ENCODE measurements at places on chromosomes 2 and 18.

GRCh38 chr2:150133623-150134022 lies 353.8 kb downstream of the RND3 start:
- peak; percentile 25 for DNase-seq

DNA sequence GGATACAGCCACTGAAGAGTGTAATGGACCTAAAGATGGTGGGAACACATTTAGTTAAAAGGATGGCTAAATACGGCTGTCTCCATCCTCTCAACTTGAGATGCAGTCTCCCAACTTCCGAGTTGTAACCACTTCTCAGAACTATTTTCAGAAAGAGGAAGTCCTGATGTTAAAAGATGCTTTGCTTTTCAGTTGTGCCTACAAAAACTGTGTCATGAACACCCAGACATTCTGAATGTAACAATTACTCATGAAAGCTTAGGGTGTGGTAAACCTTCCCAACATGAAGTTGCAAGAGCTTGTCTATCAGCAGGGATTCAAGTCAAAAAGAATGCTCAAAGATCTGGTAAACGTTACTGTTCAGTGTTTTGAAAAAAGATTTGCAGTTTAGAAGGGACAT lies 147.9 kb downstream of the DOCK10 start:
- peak; percentile 79 for DNase-seq

DNA sequence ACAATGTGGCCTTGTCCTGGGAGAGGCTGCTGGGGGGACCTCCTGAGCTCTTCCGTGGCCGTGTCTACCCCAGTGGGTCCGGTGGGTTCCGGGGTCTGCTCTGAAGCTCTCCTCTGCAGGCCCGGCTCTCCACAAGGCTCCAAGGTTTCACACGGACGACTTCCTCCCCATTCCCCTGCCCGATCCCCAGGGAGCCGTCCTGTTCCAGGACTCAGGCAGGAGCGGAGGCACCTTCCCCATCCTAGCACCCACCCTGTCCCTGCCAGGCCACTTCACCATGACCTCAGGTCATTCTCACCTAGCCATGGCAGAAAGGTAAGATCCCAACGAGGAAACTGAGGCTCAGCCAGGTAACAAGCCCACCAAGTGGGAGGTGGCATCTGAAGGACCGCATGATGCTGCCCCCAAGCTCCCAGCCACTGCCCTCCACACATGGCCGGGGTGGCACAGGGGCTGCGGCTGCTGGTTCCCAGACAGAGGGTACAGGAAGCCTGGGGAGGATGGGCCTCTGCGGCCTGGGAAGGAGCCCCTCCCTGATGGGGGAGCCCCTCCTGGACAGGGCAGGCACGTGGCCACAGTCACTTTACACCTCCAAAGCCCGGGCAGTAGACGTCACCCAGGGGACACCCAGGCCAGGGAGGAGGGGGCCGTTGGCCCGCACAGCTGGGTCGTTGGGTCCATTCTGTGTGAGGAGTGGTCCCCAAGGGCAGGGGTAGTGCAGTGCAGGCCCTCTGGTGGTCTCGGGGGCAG lies 274.0 kb downstream of the NDUFA10 start:
- DNase-seq = no peak

GRCh38 chr18:23596183-23596582 lies 9.9 kb upstream of the NPC1 start:
- DNase-seq = no peak

DNA sequence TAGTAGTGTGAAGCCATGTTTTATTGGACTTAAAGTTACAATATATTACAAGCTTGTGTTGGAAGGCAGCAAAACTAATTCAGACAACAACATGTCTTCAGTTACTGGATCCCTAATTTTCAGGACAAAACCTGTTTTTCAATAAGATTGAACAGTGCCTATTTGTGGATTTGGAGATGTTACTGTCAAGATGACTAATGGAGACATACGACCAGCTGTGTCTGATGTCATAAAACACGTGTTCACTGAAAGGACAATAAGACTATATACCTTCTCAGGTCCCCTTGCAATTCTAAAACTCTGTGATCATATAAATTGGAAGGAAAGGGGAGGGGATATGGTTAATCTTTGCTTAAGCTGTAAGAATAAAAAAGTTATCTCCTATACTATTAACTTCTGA lies 21.7 kb downstream of the METTL21A start:
- DNase-seq = no peak

GRCh38 chr2:239826786-239827522 lies 198.2 kb downstream of the NDUFA10 start:
- DNase-seq = no peak

GRCh38 chr2:10934308-10934978 lies 22.7 kb downstream of the KCNF1 start:
- no peak for DNase-seq

- DNase-seq = no peak
These were observed 15.8 kb downstream of the CROCC2 start for GRCh38 chr2:240921995-240922244.

DNA sequence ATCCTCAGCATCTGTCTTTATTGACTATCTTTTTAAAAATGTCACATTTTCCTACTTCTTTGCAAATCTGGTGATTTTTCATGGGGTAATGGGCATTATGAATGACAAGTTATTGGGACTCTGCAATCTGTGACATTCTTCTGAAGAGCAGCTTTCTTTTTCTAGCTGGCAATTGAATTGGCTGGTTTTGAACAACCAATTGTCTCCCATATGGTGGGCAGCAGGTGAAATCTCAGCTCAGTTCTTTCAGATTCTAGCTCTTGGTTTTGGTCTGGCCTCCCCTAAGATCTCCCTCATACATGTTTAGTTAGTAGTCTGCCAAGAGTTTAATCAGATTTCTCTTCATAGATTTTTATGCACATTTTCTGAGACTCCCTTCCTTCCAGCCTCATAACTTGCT lies 107.9 kb upstream of the EPB41L3 start:
- no peak for DNase-seq

GRCh38 chr2:4047961-4048891 lies 344.9 kb downstream of the DCDC2C start:
- peak; percentile 82 for DNase-seq

DNA sequence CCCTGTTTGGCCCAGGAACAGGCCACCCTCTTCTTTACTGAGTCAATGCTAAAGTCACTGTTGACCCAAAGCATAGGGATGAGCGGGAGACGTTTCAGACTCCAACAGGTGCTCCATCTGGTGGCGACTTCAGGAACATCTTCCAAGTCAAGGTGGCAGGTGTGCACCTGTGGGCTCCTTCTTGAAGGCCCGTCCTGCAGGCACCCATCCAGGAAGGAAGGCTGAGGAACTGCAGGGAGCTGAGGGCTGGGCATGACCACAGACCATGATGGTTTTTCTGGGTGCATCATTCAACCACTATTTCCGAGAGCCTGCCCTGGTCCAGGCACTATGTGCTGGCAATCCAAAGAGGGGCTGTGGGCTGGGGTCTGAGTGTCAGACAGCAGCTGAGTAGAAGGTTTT lies 142.8 kb downstream of the NDUFA10 start:
- no peak for DNase-seq

- peak; percentile 46 for DNase-seq
These were observed 21.8 kb upstream of the RPIA start for GRCh38 chr2:88669482-88670214.

- DNase-seq = no peak
These were observed 83.0 kb downstream of the COLEC12 start for GRCh38 chr18:417495-417894.

GRCh38 chr2:169073211-169073962 lies 4.0 kb downstream of the DHRS9 start:
- DNase-seq = peak; percentile 29

GRCh38 chr18:2326999-2327398 lies 244.3 kb downstream of the METTL4 start:
- DNase-seq = no peak

DNA sequence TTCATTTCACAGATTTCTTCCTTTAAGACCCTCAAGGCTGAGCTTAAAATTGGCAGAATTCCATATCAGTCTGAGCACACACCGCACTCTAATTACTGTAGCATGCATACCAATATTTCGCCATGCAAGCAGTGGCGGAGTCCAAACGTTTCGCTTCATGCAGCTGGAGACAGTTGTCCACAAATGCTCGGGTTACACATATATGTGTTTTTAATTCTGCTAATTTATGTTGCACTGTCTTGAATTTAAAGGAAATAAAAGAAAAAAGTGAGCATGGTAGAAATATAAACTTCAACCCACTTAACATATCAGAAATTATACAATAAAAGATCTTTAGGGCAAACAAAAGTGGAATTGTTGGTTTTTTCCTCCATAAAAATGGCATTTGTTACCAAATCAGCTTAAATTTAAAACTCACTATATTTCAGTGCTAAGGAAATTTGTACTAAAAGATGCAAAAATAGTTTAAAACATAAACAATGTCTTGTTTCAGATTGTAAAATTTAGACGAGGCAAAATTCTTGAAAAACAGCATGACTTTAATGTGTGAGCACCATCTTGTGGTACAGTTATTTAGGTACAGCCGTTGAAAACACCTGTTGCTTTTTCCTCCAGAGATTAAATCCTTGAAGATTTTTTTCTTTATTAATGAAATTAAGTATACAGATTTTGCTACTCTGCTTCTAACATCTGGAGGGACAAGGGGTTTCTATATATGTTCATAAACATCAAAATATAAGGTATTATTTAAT lies 24.1 kb upstream of the KANSL1L start:
- DNase-seq = peak; percentile 10

DNA sequence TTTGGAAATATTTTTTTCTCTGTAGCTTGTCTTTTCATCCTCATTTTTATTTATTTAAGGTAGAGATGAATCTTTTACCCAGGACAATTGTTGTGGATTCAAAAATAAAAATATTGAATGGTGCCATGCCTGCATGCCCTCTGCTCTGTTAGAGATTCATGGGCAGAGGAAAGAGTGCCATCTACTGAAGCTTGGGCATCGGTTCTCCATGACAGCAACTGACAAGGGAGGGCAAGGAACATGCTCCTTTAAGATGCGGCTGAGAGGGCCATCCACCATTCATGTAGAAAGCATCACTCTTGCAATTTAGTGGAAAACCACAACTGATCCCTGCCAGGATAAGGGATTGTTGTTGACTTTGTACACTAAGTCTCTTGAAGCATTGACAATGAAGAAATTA lies 79.9 kb downstream of the PARD3B start:
- no peak for DNase-seq

GRCh38 chr2:9758741-9759140 lies 84.5 kb upstream of the TAF1B start:
- no peak for DNase-seq

GRCh38 chr2:120223034-120223912 lies at the start of gene TMEM185B:
Gene TMEM185B (minus strand): TSS chr2:120223400. CDS start chr2:120222976, 424 bp downstream.
- DNase-seq = peak; percentile 72

GRCh38 chr2:128308284-128308731 lies 10.4 kb downstream of the HS6ST1 start:
- DNase-seq = no peak

DNA sequence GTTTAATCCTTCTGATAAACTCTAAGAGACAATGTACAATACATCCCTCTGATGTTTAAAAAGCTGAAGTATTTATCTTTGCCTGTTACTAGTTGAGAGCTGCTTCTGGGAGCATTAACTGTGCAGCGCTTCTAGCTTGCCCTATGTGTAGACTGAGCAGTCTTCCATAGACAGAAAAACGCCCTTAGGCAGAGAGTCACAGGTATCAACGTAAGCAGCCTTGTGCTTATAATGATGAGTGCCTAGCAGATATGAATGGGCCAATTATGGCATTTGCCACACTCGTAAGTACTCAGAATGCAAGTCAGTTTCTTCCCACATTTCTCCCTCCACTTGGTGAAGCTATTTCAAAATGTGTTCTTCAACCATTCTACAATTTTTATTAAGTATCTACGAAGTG lies 731.1 kb upstream of the SLC8A1 start:
- DNase-seq = no peak

- DNase-seq = no peak
These were observed 27.5 kb downstream of the ZNF892 start for GRCh38 chr2:95234816-95235215.

GRCh38 chr2:133374781-133375180 lies 193.5 kb downstream of the NCKAP5 start:
- DNase-seq = no peak

- DNase-seq = peak; percentile 92
These were observed 102.3 kb upstream of the SMAD7 start for GRCh38 chr18:49052891-49053644.

- no peak for DNase-seq
These were observed at the start of gene SH3BP4 for GRCh38 chr2:234951664-234952269. Gene SH3BP4 (plus strand): TSS chr2:234952017. CDS start chr2:235035003, 82,986 bp downstream.

GRCh38 chr2:158966312-158966711 lies 2.1 kb upstream of the TANC1 start:
- no peak for DNase-seq

DNA sequence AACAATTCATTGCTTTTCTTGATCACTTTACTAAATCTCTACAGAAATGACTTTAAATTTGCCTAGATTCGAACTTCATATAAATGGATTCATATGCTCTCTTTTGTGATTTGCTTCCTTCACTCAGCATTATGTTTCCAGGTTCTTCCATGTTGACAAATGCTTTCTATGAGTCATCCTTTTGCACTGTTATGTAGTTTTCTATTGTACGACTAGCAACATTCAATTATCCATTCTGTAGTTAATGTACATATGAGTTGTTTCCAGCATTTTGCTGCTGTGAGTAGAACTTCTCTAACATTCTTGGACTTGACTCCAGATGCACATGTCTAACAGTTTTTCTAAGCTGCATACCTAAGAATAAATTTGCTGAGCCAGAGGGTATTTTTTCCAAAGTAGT lies 66.5 kb upstream of the NEUROD1 start:
- DNase-seq = no peak

- DNase-seq = no peak
These were observed 429.9 kb downstream of the NR4A2 start for GRCh38 chr2:155902635-155903034.

- DNase-seq = no peak
These were observed 3.2 kb upstream of the PDK1 start for GRCh38 chr2:172552547-172553291.

DNA sequence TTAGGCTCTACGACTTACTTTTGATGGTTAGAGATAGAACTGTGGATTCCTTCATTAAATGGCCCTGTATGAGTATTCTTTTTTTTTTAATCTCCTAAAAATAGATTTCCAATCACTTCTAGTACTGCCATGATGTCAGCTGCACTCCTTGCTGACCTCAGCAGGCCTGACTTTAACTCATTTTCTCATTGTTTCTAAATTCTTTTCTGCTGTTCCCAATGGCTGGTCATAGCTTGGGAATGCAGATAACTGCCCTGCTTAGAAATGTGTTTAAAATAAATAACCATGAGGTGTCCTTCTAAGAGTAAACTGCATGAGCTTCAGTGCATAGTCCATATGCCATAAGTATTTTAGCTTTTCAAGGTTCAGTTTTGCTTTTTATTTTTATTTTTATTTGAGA lies 15.7 kb downstream of the CCDC85A start:
- DNase-seq = no peak

DNA sequence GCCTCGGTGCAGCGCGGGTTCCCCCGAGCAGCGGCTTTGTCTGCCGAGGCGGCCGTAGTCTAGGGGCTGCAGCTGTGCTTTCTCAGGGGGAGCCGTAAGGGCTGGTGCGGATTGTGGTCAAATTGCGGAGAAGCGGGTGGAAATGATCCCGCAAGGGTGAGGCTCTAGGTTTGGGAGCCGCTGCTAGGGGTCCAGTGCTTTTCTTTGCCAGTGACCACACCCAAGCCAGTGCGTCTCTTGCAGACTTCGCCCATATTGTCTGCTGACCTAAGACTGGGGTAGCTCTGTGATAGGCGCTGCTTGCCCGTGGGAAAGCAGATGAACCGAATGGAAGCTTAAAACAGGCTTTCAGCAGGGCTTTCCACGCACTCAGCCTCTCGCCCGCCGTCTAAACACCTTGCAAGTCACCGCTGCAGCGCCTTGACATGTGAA lies 2.1 kb downstream of the DPYSL5 start:
- DNase-seq = no peak

Data from Kasumi-1 (cell line).